IPS-NIHi11 (cell line): ENCODE measurements at places on chromosomes 2 and 18.

DNA sequence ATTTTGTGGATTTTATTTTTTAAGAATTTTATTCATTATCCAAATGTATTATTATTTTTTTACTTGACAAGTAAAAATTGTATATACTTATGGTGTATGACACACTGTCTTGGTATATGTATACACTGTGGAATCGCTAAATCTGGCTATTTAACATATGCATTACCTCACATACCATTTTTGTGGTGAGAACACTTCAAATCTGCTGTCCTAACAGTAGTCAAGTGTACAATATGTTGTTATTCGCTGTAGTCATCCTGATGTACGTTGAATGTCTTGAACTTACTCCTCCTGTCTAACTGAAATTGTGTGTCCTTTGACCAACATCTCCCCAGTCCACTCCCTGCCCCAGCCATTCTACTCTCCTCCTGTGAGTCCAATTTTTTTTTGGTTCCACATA, 153.2 kb upstream of the PTPRM start:
- no peak for DNase-seq

DNA sequence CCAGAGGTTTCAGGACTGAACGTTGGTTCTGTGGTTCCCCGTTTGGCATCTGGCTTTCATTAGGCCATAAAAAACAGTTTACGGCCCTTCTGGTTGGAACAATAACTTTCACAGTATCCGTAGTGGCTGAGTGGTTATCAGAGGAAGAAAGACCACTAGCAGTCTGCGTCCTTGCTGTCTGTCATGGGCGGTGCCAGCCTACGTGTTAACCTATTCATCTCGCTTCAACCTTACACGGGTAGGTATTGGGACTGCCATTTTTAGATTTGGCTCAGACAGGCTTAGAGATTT, 42.6 kb upstream of the ROCK2 start:
- no peak for DNase-seq

DNA sequence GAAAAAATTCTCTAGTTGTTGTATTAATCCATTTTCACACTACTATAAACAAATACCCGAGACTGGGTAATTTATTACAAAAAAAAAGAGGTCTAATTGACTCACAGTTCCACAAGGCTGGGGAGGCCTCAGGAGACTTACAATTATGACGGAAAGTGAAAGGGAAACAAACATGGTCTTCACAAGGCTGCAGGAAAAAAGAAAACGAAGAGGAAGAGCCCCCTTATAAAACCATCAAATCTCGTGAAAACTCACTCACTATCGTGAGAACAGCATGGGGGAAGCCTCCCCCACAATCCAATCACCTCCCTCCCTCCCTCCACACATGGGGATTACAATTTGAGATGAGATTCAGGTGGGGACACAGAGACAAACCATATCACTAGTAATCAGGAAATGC, 61.7 kb upstream of the SPTBN1 start:
- no peak for DNase-seq

- DNase-seq, result no peak
Observed at GRCh38 chr18:42182728-42183700, 228.0 kb downstream of the PIK3C3 start.

- no peak for DNase-seq
Observed at GRCh38 chr2:51723691-51724090, 691.8 kb upstream of the NRXN1 start.

- DNase-seq, result no peak
Observed at GRCh38 chr2:109351164-109351756, 222.3 kb downstream of the SH3RF3 start.

- DNase-seq, result no peak
Observed at GRCh38 chr18:14914121-14914520, 166.1 kb downstream of the ANKRD30B start.

DNA sequence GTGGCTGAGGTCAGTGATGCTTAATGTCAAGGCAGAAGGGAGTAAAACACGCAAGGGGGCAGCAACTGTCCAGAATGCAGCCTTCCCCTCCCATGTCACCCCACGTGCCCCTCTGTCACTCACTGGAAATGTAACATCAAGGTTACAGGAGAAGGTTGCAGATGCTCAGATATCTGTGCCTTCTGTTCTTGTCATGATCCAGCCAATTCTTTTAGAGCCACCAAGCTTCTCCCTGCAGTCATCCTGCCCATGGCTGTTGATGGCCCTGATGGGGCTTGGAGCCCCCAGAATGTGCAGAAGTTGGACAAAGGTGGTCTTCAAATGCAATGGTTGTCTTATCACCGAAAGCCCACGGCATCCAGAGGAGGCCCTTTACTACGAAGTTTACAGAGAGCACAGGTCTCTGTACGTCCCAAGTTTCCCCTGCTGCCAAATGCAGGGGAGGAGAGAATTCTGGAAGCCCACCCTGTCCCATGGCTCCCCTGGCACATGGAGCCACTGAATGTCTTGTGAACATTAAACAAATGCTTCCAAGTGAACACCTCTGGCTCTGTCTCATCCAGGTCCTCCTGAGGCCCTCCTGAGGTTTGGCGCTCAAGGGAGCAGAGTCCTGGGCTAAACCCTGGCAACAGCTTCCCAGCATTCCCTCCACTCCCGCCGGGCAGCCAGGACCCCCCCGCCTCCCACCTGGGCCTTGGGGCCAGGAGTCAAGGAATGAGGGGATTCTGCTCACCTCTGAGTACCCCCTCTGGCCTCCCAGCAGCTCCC, 4.5 kb upstream of the GPR55 start:
- no peak for DNase-seq

DNA sequence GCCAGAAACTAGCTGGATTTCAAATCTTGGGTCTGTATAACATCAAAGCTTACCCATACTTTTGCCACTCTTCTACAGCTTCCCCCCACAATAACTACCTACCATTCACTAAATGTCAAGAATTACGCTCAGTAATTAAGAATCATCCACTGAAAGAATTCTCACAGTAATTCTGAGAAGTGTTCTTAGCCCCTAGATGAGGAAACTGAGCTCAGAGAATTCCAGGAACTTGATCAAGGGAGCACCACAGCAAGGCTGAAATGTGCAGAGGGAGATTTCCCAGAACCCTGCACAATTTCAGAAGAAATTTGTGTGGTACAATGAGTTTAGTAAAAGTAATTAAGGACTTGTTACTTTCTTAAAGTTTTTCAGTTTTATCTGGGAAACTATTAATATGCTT, 194.5 kb upstream of the STK17B start:
- no peak for DNase-seq

DNA sequence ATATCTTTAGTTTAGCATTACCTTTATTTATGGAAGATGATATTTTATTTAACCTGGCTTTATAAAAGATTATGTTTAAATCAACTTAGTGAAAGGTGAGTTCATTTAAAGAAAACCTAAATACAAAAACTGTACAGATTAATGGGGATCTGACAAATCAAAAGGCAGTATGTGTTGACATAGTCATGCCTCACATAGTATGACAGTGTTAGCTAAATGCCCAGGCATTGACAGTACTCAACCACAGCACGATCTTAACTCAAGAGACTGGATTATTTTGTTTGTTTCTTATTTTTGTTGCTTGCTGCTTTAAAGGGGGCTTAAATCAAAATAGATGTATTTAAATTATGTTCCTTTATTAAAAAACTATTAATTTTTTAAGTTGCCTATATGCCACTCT, 7.8 kb downstream of the DOK6 start:
- DNase-seq, result no peak

GRCh38 chr2:134391751-134392160, 137.9 kb downstream of the MGAT5 start:
- DNase-seq, result no peak

GRCh38 chr18:8767340-8767739, 62.0 kb downstream of the MTCL1 start:
- DNase-seq, result no peak

DNA sequence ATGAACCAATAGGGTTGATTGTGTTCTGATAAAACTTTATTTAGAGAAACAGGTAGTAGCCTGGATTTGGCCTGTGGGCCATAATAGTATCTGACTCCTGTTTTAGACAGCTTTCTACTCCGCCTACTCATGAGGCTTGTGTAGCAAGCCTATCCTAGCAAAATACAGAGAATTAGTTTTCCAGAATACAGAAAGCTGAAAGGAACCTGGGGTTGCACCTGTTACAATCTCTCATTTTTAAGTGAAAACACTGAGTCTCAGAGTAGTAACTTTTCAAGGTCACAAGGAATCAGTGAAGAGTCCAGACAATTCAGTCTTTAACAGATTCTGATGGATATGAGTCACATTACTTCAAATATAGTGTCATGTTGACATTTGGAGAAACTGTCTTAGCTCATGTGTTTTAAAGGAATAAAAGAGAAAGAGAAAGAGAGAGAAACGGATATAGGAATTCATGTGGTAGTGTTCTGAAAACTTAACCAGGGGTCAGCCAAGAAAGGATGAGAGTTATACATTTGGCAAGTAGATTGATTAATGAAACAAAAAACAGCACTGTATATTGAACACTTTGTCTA, 17.0 kb downstream of the ARHGAP28 start:
- DNase-seq, result no peak

DNA sequence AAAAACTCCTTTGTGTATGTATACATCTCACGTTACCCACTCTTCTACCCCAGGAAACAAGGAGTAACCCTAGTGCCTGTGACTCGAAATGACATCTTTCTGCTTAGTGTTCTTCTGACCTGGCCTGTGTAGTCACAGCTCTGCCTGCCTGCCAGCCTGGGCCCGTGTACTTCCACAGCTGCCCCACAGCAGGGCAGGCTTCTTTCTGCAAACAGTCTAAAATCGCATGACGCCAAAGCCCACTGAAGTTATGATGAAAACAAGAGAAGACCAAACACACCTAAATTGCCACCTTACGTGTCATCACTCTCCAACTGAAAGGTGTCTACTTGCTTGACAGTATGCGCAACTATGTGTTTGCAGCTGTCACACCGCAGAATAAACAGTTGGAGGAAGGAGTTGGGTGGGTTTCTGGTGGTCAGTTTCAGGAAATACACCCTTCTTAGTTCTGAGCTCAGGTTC, 1.5 kb downstream of the GAREM1 start:
- peak; percentile 15 for DNase-seq

- no peak for DNase-seq
Observed at GRCh38 chr18:31578126-31578525, 13.6 kb upstream of the TTR start.

GRCh38 chr2:237695201-237695780, 67.9 kb downstream of the LRRFIP1 start:
- DNase-seq, result no peak

DNA sequence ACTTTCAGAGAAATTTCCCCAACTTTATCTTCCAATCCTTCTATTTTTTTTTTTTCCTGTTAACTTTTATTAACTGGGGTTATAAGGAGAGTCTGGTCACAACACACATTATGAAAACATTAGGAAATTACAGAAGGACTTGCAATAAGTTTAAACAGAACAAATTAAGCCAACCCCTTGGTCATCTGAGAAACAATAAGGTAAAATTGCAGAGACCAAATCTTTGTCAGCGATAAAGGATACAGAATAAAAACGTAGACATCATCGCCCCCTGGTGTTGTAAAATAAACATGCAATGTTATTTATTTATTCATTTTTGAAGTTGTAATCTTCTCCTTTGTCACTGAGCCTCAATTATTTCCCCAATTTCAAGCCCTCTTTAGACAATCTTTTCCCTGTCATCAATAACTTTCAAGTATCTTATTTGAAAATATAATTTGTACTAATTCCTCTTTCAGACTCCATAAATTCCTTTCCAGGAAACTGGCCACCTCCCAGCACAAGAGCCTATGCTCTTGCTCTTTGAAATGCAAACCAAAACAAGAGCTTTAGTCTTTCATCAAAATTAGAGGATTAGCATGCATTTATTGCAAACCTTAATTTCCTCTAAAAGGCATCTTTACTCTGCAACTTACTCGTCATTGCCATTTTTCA, 19.5 kb downstream of the G6PC2 start:
- DNase-seq, result peak; percentile 33

DNA sequence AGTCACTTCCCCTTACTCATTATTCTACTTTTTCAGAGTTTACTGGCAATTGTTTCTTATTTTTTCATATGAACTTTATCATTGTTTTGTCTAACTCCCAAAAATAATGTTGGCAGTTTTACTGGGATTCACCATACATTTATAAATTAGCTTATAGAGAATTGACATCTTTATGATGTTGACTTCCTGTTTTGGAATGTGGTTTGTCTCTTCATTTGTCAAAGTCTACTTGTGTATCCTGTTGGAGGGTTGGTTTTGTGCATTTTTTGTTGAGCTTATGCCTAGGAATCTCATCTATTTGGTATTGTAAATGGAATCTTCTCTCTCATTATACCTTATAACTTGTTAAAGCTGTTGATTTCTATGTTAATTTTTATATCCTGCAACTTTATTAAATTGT, 16.4 kb downstream of the EPC2 start:
- DNase-seq, result no peak

- peak; percentile 25 for DNase-seq
Observed at GRCh38 chr18:21110713-21111345, 784 bp downstream of the ROCK1 start.

- DNase-seq, result no peak
Observed at GRCh38 chr2:61100801-61101200, 35.1 kb downstream of the SANBR start.

DNA sequence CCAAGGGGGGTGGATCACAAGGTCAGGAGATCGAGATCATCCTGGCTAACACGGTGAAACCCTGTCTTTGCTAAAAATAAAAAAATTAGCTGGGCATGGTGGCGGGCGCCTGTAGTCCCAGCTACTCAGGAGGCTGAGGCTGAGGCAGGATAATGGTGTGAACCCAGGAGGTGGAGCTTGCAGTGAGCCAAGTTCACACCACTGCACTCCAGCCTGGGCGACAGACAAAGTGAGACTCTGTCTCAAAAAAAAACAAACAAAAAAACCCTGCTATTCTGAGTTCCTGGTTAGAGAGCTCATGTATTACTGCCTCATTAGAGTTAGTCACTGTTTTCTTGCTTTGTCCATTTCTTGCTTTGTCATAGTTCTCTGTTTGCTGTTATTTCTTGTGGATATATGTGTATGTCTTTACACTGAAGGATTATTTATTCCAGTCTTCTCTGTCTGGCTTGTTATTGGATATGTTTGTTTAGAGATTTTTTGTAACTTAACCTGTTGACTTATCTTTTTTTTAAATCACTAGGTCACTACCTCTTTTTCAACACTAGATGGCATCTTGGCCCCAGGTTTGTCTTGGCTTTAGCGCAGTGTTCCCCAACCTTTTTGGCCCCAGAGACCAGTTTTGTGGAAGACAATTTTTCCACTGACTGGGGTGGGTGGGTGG, 17.0 kb downstream of the TTLL4 start:
- no peak for DNase-seq

DNA sequence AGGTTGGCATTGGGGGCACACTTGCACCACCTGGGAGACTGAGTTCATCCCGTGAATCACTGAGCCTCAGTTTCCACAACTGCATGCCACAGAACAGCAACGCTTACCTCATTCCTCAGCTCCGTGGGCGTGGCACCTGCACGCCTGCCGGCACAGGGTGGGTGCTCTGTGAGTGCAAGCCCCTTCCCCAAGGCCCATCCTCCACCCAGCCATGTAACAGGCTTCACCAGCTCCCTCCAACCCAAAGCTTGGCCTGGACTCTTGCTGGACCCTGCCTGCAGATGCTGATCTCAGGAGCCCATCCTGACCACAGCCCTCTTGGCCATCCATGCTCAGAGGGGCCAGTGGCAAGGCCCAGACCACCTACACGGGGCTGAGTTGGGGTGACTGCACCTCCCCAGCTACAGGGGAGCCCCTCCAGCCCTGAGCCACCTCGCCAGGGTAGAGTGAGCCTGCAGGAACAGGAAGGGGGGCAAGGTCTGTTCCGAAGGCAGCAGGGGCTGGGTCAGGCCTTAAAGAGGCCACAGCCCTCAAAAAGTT, 1.8 kb downstream of the PRLH start:
- DNase-seq, result no peak

GRCh38 chr2:174012347-174013314, 47.5 kb upstream of the SP3 start:
- DNase-seq, result peak; percentile 93

GRCh38 chr2:103174711-103175110, 412.9 kb downstream of the TMEM182 start:
- DNase-seq, result no peak
